Endothelial cell (in vitro differentiated cells): ENCODE measurements at places on chromosomes 4 and X. TPM values are rescaled to one million over a fixed set of nuclear protein-coding genes. Genes with fewer than 3 reads are reported as not detected.

Gene RASGEF1B
- 10.7 TPM for total RNA-seq

Gene PRPS1
- total RNA-seq: 41.0 TPM

Gene MID2
- 7.2 TPM for total RNA-seq

Gene EFNB1
- 7.8 TPM for total RNA-seq

Gene NSG1
- total RNA-seq: 2.9 TPM

Gene EDA2R
- 13.0 TPM for total RNA-seq

Gene GAGE13
- not detected for total RNA-seq

Gene TLR10
- total RNA-seq: not detected

Gene SPACA5
- total RNA-seq: not detected

Gene CLNK
- total RNA-seq: not detected

Gene CD99L2
- 30.1 TPM for total RNA-seq
